ENCODE measurements at places on chromosomes 12 and 14.
A peak's percentile ranks its signal among the peaks of the same experiment; 100 is the strongest.

DNA sequence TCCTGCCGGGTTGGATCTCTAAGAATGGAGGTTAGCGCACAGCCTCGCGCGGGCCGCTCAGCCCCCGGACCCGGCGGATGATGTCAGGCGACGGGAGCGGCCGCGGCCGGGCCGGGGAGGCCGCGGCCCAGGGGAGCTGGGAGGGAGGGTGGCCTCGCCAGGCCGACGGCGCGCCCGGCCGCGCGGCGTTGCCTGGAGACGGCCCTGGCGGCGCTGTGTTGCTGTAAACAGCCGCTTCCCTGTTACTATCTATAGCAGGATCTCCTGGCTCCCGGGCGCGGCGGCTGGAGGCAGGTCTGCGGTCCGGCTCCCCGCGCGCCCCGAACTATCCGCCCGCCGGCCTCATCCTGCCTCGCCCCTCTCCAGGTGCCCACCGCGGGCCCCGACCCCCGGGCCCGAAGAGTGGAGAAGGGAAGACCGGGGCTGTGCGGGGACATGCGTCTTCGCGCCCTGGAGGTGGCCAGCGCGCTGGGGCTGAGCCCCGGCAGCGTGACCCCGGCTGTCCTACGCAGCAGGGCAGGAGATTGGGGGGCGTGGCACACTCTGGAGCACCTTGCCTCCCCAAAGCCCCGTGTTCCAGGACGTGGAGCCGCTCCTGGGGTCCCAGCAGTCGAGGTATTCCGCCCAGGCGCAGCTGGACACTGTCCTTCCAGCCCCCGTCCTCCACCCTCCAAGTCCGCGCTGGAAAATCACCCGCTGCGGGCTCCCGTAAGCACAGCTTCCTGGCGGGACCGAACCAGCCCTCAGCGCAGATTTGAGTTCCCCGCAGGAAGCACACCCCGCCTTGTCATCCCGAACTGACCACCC is 1.4 kb upstream of the FOS start:
- peak; percentile 70 for DNase-seq

DNA sequence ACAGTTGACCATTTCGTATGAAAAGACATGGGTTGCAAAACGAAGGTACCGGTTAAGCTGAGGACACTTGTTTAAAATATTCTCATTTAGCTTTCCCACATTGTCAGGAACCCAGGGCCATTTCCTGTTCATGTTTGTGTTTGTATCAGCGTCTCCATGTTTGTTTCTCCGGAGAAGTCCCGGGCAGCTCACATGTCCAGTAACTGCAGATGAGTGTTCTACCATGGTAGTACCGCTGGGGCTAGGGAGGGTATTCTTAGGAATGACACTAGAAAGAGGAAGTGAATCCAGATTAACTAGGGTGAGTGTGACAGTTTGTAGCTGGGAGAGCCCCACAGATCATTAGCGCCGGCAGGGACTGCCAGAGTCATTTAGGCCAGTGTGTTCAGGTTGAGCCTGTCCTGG is 50.0 kb upstream of the EVL start:
- no peak for DNase-seq

DNA sequence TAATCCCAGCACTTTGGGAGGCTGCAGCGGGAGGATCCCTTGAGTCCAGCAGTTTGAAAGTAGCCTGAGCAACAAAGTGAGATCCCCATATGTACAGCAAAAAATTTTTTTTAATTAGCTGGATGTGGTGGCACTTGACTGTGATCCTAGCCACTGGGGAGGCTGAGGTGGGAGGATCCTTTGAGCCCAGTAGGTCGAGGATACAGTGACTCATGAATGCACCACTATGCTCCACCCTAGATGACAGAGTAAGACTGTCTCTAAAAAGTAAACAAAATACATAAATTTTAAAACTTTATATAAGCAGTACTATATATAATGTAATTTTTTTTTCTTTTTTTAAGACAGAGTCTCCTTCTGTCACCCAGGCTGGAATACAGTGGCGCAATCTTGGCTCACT is 115.4 kb downstream of the ESR2 start:
- DNase-seq: no peak

- DNase-seq: no peak
These were observed 153.5 kb downstream of the RBM19 start for GRCh38 chr12:113812411-113813228.

- DNase-seq: no peak
These were observed 76.3 kb downstream of the CMAS start for GRCh38 chr12:22122359-22122758.

DNA sequence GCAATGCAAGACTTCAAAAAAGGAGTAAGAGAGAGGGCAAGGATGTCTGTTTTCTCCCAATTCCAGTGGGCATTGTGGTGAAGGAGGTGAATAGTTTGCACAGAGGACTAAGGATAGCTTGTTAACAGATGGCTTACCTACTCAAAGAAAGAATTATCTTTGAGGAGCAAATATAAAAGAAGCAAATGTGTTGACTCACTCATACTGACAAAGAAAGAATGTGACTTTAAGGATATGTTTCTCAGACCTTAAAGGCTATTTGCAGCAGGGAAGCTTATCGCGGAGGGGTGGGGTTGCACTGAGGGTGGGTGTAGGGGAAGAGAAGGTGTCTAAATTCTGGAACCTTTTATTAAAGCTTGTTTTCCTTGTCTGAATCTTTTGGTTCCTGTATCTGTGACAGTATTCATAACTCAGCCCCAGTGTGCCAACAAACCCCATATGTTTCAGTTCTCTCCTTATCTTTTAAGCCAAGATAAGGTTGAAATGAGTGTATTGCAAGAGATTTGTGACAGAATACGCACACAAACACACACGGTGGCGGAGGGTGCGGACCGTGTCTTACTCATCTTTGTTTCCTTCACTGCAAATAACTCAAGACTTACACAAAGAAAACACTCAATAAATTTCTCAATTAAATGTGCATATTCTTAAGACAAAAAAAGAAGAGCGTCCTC is 146.4 kb upstream of the ARID2 start:
- DNase-seq: no peak

DNA sequence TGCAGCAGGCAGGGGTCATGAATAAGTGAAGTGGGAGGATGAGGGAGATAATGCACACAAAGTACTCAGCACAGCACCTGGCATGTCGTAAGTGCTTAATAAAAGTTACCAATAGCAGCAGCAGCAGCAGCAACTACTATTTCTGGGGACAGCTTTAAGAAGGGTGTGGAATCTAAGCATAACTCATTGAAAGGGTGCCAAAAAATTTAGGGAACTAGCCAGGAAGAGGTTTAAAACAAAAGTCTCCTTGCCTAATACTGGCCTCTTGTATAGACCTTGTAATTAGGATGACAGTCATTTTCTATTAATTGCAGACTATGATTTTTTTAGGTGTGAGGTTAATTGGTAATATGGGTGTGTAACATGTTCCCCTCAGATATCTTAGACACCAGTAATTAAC is 179.9 kb downstream of the PTPN11 start:
- no peak for DNase-seq

GRCh38 chr12:22530-23201 is 43.9 kb upstream of the IQSEC3 start:
- no peak for DNase-seq

DNA sequence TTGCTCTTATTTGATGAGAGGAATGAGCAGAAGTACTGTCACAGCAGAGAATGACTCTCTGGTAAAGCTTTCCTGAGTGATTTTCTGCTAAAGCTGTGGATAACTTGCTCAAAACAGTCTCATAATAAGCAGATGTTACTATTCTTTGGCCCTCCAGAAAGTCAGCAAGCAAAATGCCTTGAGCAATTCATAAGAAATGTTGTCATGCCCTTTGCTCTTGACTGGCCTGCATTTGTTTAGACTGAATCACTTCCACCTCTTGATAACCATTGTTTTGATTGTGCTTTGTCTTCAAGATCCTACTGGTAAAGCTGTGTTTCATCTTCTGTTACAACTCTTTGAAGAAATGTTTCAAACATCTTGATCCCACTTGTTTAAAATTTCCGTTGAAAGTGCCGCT is 457.9 kb upstream of the FOXG1 start:
- no peak for DNase-seq

DNA sequence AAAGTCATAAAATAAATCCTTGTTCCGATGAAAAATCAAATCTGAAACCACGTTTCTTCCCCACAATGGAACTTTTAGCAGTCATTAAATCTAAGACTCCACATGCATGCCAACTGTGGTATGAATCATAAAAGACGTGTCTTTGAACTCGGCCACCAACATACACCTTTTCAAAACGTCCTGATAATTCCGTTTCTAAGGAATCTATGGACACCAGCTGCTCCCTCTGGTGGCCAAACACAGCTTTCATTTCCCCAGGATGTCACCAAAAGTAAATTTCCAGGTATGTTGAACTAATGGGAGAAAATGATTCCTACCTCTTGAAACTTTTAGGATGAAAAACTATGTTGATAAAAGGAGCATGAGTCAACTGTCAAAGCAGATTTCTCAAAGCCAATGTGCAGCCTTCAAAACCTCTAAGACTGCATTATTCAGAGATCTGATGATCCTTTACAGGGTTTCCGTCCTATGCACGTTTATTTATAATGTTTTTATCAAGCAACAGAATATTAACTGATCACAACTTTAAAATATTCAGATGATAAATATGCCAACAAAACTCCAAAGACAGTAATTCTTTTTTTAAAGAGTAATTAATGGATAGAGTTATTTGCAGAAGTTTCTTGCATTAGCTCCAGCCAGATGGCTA is 96.2 kb downstream of the CIT start:
- DNase-seq: peak; percentile 43

GRCh38 chr14:97267509-97267908 is 470.3 kb downstream of the VRK1 start:
- DNase-seq: no peak

- no peak for DNase-seq
These were observed 283.0 kb upstream of the PRKD1 start for GRCh38 chr14:30210630-30211029.

DNA sequence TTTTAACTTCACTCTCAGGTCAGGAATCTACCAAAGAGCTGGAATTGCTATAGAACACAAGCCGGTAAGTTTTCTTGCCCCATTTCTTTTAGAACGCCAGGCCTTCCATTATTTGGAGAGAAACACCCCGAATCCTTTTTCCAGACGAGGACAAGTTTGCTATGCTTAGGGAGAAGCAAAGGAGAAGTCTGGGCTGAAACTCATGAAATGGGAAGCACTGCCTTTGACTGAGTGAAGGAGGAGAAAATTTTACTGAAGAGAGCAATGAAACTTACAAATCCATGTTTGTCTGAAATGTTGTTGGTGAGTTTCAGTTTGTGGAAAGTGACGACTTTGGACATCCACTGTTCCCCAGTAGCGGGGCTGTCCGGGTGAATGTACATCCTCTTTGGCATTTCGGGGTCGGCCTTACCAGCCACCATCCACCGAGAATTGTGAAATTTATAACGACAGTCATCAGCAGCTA is 3.3 kb downstream of the TBX3 start:
- DNase-seq: no peak

DNA sequence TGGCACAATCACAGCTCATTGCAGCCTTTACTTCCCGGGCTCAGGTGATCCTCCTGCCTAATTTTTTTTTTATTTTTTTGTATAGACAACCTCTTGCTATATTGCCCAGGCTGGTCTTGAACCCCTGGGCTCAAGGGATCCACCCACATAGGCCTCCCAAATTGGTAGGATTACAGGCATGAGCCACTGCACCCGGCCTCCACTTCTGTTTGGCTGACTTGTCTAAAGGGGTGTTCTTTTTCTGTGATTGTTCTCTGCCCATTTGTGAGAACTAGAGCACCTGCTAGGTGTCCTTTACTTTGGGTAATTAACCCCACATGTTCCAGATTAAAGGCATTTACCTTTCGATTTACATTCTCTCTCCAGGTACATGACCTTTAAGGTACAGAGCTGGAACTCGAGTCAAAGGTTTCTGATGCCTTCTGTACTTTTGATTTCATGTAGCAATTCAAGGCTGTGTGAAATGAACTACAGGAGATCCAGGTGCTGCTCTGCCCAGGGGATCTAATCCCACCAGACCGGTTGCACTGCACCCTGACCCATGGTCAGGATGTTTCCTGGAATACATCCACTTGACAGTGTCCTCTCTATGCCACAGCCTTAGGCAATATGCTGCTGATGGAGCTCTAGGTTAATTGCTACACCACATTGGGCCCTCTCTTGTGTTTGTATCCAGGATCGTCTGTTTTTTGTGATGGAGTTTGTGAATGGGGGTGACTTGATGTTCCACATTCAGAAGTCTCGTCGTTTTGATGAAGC is 163.6 kb downstream of the PRKCH start:
- no peak for DNase-seq

DNA sequence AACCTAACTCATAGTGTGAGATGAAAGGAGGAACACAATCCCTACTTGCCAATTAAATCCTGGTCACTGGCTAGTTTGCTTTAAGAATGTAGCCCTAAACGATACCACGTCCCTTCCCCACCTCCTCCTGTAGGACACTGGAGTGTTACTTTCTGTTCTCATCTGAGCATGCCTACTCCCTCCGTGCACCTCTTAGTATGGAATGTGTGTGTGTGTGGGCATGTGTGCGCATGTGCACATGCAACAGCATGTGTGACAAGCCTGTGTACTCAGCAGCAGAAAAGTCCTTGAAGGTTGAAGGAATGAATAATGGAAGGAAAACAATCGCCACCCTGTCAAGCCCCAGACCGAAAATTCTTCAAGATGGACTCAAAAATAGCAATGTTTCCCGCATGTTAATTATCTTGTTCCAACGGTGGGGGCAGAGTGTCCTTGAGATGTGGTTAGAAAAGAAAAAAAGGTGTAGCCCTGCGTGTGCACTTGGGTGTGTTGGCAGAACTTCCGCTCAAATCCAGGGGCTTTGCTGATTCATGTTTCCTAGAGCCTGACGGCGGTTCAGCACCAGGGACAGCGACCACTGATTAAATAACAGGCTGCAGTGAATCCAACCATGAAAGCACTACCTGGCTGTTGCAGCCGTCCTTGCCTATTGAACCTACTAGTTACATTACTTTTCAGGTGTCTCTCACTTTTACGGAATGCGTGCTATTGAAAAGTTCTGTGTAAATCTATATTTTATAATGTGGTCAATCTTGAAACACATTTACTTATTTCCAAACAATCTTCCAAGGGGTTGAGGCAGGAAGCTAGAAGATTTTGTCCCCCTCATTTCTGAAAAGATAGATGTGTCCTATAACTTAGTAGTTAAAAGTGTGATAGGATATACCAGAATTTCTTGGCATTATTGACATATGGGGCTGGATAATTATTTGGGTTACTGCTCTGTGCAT is 79.8 kb downstream of the SRRM4 start:
- no peak for DNase-seq

DNA sequence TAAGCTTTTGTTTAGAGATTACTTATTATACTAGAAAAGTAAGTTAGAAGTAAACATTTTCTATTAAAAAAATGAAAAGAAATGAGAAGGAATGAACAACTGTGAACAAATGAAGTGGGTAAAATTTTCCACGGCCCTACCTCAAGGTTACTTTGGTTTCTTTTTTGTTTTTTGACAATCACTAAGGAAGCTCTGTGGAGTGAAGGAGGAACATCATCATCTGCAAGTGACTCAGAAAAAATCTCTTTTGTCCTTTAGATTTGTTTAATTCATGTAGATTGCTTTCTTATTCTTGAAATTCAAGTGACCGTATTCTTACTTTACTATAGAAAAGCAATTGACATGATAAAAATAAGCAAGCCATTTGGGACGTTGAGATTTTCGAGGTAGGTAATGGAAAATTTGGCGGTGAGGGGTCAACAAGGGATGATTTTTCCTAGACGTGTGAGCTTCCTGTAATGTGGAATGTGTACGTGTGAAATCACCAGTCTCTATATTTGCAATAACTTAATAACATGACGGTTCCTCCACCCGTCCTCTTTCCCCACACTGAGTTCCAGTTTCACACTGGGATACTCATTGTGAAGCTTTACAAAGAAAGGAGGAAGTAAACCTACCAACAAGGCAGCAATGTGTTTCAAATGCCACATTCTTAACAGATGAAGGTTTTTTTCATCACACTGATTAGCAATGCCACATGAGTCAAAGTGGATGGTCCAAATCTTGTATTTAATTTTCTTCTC is 62.3 kb upstream of the EGLN3 start:
- DNase-seq: peak; percentile 32

- no peak for DNase-seq
These were observed 840 bp downstream of the MRPL52 start for GRCh38 chr14:22830443-22831010.

Measured in NCI-H774 (cell line).